ENCODE measurements at places on chromosomes 13 and 19.

DNA sequence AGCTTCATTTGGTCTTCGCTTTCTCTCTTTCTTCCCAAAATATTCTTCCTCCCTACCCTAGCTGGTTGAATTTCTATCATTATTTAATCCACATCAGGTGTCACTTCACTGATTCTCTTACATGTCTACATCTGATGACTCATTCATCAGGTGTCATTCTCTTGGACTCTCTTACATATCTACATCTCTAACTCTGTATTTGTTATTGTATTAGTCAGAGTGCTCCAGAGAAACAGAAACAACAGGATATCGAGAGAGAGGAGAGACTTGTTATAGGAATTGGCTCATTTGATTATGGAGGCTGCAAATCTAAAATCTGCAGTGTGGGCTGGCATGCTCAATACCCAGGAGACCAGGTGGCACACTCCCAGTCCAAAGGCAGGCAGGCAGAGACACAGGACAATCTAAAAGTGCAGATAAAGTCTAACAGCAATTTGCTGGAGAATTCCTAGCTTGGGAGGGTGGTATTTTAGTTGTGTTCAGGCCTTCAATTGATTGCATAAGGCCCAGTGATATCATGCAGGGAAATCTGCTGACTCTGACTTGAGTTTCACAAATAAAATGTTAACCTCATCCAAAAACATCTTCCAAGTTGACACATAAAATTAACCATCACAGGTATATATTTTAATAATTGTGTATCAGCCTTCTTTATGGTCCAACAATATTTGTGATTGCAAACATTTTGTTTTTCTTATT lies 541.4 kb upstream of the SLITRK5 start:
- no peak for DNase-seq

DNA sequence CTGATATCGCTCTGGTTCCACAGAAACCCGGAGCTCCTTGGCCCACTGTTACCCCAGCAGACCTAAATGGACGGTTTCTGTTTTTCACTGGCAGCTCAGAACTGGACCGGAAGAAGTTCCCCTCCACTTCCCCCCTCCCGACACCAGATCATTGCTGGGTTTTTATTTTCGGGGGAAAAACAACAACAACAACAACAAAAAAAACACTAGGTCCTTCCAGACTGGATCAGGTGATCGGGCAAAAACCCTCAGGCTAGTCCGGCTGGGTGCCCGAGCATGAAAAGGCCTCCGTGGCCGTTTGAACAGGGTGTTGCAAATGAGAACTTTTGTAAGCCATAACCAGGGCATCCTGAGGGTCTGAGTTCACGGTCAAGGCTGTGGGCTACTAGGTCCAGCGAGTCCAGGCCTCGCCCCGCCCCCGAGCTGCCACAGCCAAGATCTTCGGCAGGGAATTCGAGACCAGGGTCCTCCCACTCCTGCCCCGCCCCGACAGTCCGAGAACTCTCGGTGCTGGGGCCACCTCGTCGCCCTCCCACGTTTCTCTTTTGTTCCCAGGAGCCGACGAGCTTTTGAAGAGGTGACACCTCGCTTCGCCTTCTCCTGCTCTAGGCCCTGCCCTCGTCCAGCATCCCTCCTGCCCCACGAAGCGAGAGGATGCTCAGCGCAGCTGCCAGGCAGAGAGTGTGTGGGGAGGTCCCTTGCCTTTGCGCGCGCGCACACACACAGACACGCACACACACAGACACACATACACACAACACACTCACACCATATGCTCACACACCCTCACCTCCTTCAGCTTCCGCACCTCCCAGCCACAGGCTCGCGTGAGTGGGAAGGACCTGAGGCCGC lies 8.8 kb downstream of the ZIC2 start:
- no peak for DNase-seq

- DNase-seq = no peak
Measured at GRCh38 chr13:49615836-49616675, 12.3 kb upstream of the ARL11 start.

GRCh38 chr19:803686-804418 lies 6.6 kb downstream of the PTBP1 start:
- DNase-seq = no peak

DNA sequence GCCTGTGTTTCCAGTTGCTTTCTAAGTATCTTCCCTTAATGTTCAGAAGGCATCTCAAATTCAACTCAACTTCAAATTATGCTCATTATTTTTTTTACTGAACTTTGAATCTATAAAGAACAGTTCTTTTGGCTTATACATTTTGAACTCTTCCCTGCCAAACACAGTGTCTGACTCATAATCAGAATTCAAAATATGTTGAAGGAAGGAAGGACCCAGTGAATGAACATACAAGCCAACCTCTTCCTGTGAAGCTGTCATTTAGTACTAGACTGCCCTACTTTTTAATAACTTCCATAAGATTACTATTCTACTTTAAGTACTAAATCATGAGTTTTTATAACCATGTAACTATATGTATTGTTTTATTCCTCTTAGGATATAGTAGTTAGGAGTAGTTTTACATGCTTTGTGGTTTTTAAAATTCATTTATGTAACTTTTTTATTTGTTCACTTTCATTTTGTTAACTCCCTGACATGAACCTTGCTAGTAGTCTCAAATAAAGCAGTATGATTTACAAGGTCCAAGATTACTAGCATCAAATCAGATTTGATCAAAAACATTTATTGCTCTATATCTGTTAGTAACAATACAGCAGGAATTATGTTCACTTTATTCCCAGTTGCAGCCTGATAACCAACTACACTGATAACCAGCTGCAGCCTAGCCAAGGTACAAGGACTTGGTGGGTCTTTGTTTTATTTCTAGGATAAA lies 6.4 kb downstream of the NUDT15 start:
- no peak for DNase-seq

GRCh38 chr13:45411221-45411620 lies 7.0 kb downstream of the SLC25A30 start:
- DNase-seq = no peak

GRCh38 chr19:17337675-17338432 lies 501 bp downstream of the GTPBP3 start:
- DNase-seq = no peak

DNA sequence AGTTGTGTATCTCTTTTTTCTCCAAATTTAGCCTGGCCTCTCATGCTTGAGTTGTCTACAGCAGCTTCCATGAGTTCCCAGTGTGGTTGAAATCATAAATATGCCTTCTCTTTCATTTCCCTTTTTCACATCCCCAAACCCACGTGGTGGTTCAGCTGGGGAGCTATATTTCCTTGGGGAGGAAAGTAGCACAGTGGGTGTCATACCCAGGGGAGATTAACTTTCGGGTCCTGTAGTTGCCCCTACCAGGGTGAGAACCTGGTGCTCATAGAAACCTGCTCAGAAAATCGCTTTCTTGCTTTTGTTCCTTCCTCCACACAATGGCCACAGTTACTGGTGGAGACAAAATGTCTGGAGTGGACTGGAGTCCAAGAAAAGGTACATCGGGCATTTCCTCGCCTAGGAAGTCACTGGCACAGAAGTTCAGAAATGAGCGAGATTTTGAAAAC lies 7.0 kb upstream of the LILRA4 start:
- DNase-seq = no peak

GRCh38 chr19:19461671-19462622 lies 53.4 kb downstream of the TSSK6 start:
- no peak for DNase-seq

- DNase-seq = no peak
Measured at GRCh38 chr19:33673258-33673875, 51.6 kb downstream of the CHST8 start.

DNA sequence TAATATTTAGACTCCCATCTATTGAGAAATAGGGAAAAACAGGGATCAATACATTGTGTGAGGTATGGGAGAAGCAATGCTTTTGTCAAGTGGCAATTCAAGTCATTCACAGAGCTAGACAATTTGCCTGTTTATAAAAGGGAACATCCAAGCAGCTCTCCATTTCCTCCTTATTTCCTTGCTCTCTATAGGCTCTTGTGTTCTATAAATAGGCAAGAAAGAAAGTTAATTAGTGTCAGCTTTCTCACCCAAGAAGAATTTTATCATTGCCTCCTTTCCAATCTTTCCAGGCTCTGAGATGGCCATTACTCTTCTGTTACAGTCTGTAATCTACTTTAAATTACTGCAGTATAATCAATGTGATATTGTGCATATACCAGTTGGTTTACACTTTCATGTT lies 199.9 kb downstream of the LHFPL6 start:
- no peak for DNase-seq

DNA sequence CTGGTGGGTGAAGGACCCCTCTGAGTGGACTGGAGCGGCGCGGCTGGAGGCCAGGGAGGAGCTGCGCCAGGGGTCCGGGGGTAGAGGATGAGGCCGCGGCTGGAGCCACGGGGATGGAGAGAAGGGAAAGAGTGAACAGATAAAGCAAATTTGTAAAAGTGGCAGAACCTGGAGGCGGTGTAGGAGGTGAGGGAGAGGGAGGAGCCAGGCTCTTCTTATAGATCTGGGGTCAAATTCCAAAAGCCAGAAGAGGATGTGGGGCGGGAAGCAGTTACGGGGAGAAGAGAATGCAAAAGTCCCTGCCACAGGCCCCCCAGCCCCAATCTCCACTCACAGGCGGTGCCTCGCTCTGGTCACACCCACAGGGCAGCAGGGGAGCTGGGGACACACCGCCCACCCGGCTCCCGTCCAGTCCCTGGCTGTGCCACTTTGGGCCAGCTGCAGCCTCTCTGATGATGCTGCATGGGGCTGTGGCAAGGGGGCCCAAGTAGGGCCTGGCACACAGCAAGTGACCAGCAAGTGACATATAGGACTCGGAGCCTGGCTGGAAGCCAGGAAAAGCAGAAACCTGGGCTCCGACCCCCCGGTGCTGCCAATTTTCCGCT lies 11.1 kb downstream of the LRRC4B start:
- no peak for DNase-seq

DNA sequence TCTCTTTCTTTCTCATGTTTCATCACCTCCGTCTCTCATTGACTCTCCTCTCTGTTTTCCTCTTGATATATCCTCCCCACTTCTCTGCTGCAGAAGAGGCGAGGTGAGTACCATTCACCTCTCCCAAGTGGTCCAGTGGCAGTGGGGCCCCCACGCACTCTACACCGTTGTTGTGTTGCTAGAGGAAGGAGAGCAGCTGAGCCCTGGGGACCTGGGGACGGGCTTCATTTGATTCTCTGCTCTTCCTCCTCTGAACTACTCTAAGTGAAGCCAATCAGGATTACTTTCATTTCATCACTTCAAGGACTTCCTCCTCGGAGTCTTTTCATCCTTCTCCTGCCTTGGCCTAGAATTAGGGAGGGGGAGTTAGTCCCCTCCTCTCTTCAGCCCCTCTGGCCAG lies 64.6 kb downstream of the CCNE1 start:
- DNase-seq = no peak

DNA sequence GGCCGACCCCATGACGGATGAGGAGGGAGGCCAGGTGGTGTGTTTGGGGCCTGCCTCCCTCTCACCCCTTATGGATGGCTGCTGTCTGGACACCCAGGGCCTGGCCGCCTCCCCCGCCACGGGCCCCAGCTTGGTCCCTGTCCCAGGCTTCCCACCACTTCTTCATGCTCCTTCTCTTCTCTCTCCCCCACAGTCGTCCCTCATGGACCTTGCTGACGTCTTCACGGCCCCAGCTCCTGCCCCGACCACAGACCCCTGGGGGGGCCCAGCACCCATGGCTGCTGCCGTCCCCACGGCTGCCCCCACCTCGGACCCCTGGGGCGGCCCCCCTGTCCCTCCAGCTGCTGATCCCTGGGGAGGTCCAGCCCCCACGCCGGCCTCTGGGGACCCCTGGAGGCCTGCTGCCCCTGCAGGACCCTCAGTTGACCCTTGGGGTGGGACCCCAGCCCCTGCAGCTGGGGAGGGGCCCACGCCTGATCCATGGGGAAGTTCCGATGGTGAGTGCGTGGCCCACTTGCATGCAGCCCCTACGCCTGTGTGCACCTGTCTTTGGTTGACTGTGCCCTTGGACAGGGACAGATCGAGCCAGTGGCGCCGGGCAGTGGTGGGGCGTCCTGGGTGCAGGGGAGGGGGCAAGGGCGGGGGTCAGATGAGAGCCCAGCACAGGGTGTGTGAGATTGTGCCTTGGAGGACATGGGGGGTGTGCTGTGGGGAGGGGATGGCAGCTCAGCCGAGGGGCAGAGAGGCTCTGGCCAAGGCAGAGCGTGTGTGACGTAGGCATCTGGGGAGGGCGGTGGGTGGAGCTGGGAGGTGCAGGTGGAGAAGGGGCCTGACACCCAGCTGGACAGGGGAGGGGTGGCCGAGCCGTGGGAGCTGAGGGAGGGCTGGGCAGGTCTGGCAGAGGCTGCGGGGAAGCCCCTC lies 16.8 kb downstream of the EPN1 start:
- no peak for DNase-seq

DNA sequence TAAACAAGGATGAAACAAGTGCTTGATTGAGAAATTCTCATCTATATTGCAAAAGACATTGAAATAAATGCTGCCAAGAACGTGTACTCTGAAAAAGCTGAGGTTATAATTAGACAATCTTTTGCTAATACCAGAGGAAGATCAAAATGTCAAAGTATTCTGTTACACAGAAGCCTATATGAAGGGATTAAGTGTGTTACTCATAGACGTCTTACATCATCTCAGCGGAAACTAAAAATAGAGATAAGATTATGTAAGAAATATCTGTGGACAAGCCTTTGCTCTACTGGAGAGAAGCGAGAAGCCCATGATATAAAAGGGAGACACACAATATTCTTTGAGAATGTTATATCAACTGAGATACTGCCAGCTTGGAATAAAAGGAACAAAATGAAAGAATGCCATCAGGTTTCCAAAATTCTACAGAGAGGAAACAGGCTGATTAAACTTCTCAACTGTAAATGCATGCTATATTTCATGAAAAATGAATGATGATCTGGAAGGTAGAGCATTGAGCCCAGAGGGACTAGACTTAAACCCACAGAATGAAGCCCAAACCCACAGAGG lies 699.0 kb downstream of the GPC5 start:
- DNase-seq = no peak

DNA sequence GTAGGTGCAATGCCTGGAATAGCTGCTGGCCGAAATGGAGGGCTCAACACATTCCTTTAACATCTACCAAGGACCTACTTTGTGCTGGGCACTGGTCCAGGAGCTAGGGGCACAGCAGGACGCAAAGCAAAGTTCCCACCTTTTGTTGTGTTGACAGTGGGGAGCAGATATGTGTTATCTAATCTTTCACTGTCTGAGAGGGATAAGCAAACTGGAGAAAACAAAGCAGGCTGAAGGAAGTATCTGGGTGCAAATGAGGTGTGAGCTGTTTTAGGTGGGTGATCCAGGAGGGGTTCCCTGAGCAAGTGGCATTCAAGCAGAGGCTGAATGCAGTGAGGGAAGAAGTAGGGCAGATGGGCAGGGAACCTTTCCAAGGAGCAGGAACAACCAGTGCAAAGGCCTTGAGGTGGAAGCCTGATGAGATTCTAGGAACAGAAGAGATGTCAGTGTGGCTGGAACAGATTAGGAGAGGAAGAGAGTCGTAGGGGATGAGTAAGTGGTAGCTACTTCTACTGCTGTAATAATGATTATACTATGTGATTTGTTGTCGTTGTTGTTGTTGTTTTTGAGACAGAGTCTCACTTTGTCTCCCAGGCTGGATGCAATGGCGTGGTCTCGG lies 2.2 kb upstream of the PLAUR start:
- DNase-seq = no peak

DNA sequence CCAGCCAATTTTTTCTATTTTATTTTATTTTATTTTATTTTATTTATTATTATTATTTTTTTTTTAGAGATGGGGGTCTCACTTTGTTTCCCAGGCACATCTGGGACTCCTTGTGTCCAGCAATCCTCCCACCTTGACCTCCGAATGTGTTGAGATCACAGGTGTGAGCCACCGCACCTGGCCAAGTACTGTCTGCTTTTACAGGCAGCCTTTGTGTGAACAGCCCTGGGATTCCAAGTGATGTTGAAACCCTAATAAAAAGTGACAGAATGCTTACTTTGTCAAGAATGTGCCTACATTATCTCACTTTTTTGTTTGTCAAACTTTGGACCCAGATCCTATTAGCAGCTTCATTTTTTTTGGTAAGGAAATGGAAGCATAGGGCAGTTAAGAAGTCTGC lies 220.1 kb upstream of the EDNRB start:
- DNase-seq = no peak
